ENCODE measurements at places on chromosomes 3 and 15. TPM values are rescaled to one million over a fixed set of nuclear protein-coding genes. Genes with fewer than 3 reads are reported as not detected.

DNA sequence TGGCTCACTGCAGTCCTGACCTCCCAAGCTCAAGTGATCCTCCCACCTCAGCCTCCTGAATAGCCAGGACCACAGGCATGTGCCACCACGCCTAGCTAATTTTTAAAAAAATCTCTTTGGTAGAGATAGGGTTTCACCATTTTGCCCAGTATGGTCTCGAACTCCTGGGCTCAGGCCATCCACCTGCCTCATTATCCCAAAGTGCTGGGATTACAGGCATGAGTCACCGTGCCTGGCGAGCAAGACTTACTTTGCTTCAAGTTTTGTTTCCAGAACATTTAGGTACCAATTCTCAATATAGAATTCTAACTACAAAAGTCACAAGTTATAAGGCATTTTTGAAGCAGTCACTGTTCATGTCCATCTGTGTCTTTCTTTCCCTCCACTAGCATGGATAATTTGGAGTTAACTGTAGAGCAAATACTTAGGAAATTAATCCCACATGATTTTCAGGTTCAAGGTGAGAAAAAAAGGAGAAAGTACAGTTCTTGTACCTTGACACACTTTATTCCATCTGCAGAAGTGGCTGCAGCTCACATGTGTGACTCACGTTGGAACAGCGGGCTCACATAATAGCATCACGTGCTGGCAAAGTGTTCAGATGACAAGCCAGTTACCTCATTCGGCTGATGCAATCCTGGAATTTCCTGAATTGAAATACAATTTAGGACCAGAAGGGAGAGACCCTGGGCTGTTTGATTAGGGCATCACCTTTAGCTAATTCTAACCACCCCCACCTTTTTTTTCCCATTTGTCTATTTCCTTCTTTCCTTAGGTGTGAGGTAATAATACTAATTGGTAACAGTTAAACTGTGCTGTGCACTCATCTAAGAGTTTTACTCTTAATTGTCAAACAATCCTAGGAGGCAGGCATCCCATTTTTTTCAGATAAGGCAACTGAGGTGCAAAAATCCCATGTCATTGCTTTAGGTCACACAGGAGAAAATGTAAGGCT is 46.9 kb upstream of the NEDD4 start:
- peak; percentile 86 for DNase-seq

GRCh38 chr15:37931321-37931720 is 3.1 kb upstream of the TMCO5A start:
- DNase-seq: no peak

Gene ZIC1
- 5.9 TPM for total RNA-seq

- no peak for DNase-seq
Measured at GRCh38 chr3:107452436-107452835, 70.3 kb upstream of the BBX start.

Gene SNTN
- total RNA-seq: not detected

GRCh38 chr3:111496894-111497559 is 45.0 kb upstream of the CD96 start:
- no peak for DNase-seq

Gene SLC22A13
- total RNA-seq: 0.30 TPM

DNA sequence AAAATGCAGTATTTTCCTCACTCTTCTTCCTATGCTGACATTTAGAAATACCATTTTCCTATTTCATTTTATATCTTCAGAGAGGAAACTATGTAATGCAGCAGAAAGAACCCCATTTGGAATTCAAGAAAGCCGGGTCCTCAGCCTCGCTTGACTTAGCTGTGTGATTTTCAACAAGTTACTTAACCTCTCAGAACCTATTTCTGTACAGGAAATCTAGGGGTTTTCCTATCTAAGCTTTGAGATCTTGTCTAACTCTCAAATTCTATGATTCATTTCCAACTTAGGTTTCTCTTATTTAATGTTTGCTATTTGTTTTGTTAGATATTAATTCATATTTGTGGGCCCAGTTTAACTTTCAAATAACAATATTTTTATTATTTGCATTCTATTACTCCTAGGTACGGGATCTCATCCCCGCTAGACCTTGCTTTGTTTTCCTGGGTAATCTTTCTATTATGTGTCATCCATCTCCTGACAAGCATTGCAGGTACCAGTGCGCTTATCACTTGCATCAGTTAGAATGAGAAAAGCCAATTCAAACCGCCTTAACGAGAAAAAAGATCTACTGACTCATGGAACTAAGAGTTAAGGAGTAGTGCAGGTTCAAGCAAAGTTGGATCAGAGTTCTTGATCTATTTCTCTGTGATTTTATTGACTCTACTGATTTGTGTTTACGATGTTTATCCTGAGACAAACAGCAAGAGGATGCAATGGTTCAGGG is 70.6 kb upstream of the BHLHE40 start:
- no peak for DNase-seq

DNA sequence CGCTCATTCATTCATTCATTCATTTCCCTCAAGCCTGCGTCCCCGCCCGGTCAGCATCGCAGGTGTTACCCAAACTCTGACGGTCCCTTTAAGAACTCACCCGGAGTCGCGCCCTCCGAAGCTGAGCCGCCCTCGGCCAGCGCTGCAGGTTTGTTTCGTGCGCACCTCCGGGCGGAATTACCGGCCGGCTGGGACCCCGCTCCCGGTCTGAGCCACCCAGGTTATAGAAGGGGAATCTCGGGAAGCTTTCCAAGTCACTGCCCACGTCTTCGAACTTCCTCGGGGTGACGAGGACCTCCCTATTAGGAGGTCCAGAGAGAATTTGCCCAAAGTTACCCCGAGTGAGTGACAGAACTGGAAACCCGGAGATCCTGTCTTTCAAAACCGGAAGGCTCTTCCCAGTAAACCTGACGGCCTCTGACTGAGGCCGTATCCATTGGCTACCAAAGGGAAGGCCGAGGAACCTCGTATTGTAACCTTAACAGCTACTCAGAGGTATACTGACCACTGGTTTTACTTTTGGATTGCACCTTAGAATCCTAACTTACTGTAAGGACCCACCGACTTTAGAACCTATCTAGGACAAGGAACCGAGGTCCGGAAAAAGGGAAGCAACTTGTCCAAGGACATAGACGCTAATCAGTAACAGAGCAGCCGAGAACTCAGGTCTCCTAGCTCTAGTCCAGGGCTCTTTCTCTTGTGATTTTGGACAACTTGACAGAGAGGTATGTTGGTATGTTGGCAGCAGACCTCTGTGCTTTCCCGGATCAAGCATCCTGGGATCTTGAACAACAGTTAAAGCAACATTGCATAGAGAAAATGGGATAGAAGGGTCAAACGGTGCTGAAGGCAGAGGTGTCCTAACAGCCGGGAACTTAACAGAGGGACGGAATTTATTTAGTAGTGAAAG is 788 bp upstream of the DLG1 start:
- no peak for DNase-seq

Gene MEF2A
- 71.7 TPM for total RNA-seq

Gene ELL3
- 14.2 TPM for total RNA-seq

Gene RTP3
- total RNA-seq: not detected

- DNase-seq: no peak
Measured at GRCh38 chr3:38119821-38120692, 16.9 kb downstream of the ACAA1 start.

DNA sequence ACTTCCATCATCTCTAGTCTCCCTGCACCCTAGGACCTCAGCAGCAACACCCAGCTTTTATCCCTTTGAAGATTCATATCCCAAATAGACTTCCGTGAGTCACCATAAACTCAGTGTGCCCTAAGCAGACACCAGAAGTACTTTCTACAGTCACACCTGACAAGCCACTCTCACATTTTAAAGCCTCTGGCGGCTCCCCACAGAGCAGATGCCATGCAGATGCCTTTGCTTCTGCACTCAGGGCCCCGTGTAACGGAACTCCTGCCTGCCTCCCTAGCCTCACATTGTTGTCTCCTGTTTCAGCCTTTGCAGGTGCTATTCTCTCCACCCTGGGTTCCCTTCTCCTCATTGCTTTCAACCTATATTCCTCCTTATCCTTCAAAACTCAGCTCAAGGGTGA is 155.5 kb upstream of the SLC24A5 start:
- DNase-seq: no peak

- DNase-seq: peak; percentile 33
Measured at GRCh38 chr3:46883054-46883829, 5.7 kb downstream of the PTH1R start.

DNA sequence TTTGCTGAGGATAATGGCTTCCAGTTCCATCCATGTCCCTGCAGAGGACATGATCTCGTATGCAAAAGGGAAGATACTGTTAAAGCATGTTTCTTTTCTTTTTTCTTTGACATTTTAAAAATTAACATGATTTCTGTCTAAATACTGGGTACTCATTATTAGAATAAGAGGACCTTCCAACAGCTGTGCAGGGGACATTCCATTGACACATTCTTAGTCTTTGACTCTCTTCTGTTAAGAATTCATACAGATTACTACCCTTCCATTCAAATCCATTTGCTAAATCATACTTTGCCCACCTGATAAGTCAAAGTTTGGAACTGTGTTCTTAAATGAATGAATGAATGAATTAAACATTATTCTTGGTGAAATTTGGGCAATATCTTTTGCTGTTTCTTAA is 5.1 kb upstream of the CP start:
- no peak for DNase-seq

DNA sequence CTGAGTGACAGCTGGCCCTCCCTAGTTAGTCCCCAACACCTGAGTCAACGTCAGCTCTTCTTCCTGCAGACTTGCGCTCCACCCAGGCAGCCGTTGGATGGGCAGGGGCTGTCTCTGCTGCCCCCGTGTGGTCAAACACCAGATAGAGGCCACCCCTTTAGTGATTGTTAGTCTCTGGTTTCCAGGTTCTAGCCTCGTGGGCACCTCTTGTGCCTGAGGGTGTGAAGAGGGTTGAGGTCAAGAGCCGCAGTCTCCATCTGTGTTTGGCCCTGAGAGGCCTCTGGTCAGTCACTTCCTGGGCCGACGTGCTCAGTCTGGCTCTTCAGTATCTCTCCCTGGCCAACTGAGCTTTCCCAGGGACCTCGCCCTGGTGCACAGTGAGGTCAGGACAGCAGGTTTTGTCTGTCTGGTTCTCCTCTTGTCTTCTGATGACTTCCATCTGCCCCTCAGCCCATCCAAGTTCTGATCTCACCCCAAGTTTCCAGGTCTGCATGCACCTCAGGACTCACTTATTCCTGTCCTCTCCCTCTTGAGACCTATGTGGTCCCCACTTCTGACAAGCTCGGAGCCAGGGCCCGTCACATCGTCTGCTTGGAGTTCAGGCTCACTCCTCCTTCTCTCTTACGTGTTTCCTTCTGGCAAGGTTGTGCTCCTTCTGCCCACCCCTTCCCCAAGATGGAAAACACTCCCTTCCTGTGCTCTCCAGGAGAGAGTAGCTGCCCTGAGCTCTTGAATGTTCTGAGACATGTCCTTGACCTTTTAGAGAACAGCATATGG is 20.9 kb downstream of the CD276 start:
- DNase-seq: no peak

GRCh38 chr3:58514405-58514804 is 22.5 kb downstream of the KCTD6 start:
- no peak for DNase-seq

DNA sequence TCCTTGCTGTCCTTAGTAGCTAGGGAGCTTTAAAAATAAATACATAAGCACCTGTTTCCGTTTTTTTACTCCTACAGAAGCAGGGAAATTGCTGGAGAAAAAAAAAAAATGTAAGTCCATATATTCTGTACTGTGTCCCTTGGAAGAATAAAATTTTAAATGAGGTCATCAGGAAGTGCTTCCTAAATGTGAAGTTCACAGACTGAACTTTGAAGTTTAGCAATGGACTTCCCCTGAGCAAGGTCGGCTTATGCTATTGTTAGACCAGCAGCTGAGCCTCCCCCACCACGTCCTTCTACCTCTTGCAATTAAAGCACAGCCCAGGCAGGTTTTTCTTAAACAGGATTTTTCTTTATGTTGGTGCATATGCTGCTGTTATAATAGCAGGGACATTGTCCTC is 26.3 kb downstream of the LIPC start:
- no peak for DNase-seq

Gene DUOXA2
- not detected for total RNA-seq

GRCh38 chr3:88203642-88204055 is 53.9 kb downstream of the C3orf38 start:
- DNase-seq: peak; percentile 51

GRCh38 chr3:172173316-172174254 is 134.2 kb downstream of the FNDC3B start:
- DNase-seq: no peak

Gene IMPG2
- 0.59 TPM for total RNA-seq

- no peak for DNase-seq
Measured at GRCh38 chr3:58521917-58522631, 14.9 kb downstream of the ACOX2 start.

DNA sequence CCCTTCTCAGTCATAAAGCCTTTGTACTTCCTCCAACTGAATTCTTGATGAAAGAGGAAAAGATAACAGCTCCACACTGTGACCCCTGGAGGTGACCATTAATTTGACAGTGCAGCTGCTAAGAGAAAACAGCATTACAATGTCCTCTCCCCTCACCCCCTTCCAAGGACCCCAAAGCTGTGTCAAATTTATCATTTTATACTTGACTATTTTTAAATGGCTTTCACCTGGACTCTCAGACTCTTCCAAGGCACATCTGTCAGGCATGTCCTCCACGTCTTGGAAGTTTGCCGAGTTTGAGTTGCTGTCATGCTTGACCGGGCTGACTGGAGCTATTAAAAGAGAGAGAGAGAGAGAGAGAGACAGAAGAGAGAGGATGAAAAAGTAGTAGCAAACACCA is 236.5 kb downstream of the WDR72 start:
- no peak for DNase-seq

Gene CD200R1
- 6.3 TPM for total RNA-seq

Gene SLC7A14
- total RNA-seq: under 0.01 TPM

GRCh38 chr3:135272026-135272669 is 477.1 kb downstream of the EPHB1 start:
- no peak for DNase-seq

Gene GP9
- 0.49 TPM for total RNA-seq

DNA sequence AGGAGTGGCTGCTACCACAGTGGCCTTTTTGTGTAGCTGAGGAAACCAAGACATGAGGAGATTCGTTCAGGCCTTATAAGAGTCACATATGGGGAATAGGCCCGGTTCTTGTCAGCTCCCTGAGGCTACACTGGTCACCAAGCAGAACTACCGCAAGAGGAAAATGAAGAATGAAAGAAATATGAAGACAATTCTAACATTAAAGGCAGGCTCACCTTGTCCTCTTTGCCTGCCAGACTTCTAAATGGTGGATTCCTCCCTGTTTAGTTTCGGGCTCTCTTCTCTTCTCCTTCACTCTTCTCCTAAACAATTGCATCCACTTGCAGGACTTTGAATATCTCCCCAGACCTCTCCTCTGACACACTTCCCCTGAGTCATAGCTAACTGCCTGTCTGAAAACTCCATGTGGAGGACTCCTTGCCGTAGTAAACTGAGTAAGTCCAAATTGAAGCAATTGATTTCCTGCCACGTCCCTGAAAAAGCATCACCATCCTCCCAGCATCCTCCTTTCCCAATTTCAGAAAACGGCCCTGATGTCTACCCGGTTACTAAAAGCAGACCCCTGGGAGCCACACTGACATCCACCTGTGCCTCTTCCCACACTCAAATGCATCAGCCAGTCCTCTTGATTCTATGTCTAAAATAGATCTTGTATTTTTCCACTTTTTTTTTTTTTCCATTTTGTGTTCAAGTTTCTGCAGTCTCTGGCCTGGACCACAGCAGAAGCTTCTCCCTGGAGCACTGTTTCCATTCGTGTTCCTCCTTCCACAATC is 30.3 kb upstream of the VEPH1 start:
- DNase-seq: no peak

Data from skin of body (tissue), 3 donors.